Immature natural killer cell (primary cell): ENCODE measurements at places on chromosomes 7 and 10.

- no peak for DNase-seq
These were observed 47.8 kb upstream of the FRMD4A start for GRCh38 chr10:14378387-14378960.

GRCh38 chr7:12923971-12924370 lies 236.5 kb downstream of the ARL4A start:
- DNase-seq: no peak

GRCh38 chr10:122343135-122343800 lies 31.2 kb upstream of the PLEKHA1 start:
- no peak for DNase-seq

DNA sequence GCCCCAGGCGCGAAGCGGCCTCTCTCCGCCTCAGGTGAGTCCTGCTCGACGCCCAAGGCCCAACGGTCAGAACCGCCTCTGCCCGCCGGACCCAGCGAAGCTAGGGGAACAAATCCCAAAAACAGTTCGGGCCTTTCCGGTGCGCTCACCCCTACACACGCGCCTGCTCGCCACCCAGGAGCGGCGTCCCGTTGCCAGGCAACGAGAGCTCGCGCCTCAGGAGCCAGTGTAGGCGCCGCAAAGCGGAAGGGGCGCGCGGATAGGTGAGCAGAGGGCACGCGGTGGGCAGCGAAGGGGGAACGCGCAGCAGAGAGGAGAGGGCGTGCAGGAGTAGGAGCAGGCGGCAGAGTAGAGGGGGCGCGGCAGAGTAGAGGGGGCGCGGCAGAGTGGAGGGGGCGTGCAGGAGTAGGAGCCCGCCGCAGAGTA lies at the start of the genes DYDC1 and DYDC2:
Gene DYDC1 (minus strand): TSS at position 193 of the 426 bp plus-strand sequence. CDS start 4,154 bp downstream, outside the sequence.
Gene DYDC2 (plus strand): TSS at position 219 of the 426 bp plus-strand sequence. CDS start 5,663 bp downstream, outside the sequence.
- DNase-seq: peak; percentile 11
